NCI-H1694 (cell line): ENCODE measurements at places on chromosomes 6 and 20.

DNA sequence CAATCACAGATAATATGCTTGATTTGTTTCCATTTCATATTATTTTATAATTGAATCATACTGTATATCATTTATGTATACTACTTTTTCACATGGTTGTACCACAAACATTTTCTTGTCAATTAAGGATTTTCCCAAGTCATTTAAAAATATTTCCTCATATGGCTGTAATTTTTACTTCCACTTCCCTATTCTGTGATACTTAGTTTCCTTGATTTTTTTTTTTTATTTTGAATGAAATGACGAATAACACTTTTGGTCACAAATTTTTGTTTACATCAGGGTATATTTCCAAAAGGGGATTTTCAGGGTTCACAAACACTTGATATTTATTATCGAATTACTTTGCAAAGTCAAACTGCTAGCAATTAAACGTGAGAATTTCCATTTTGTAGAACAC is 515.6 kb downstream of the KIF16B start:
- DNase-seq = no peak

DNA sequence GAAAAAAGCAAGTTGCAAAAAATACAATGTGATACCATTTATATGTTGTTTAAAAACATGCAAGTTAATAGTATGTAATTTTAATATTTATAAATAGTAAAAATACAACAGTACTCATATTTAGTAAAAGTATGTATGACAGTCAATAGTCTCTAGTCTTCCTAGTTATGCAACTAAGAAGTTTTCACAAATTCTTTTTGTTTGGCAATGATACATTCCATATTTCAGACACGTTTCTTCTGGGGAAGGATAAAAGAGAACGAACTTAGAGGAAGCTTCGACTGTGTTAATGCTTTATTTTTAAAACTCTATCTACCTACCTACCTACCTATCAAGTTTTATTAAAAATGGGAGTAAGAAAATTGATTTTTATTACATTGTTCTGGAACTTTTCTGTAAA is 77.7 kb downstream of the UBE3D start:
- no peak for DNase-seq

DNA sequence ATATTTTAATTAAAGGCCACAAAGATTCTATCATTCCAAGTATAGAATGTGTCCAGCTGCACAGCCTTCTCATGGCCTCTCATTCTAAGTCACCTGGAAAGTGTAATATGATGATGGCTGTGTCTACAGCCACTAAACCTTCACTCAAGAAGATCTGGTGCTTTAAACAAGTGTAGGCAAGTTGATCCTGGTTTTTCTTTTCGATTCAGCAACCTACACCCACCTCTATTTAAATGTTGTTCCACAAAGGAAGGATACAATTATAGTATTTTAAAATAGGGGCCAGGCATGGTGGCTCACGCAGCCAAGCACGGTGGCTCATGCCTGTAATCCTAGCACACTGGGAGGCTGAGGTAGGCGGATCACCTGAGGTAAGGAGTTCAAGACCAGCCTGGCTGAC is 25.5 kb upstream of the DST start:
- no peak for DNase-seq

- DNase-seq = no peak
Observed at GRCh38 chr6:91132461-91132860, 545.6 kb upstream of the MAP3K7 start.

DNA sequence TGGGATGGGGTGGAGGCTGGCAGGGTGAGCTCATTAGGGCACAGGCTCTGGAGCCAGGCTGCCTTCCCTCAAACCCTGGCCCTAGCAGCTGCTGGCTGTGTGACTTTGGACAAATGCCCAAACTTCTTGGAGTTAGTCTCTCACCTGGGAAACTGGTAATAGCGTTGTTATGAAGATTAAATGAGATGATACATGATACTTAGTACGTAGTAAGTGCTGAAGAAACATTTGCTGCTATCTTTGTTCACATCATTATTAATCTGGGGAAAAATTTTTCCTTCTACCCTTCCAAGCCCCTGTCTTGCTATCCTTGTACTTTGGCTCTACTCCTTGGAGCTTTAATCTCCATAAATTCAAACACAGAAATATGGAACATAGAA is 22.3 kb upstream of the PPARD start:
- DNase-seq = no peak

- no peak for DNase-seq
Observed at GRCh38 chr6:145096846-145097245, 638.5 kb downstream of the EPM2A start.

DNA sequence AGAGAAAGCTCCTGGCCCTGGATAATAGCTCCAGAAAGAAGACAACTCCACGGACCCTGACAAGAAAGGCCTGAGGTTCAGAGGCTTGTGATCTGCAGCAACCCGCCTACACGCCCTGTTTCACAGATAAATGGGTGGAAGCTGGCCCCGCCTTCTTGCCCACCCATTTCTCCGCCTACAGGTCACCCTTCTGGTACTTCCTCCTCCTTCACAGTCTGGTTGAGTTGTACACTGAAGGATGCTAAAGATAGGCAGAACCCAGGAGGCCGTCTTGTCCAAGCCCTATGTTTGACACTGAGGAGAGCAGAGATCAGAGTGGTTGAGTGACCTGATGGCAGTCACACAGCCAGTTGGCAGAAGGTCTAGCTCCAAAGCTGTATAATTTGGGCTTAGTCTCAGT is 34.2 kb upstream of the MDGA1 start:
- no peak for DNase-seq
